Activated naive CD8-positive, alpha-beta T cell treated with anti-CD3 and anti-CD28 coated beads, Interleukin-2, amount 10 ng/mL, durations not matched to agents 7 days and 5 days (primary cell): ENCODE measurements at places on chromosomes 16 and 17. TPM values are rescaled to one million over a fixed set of nuclear protein-coding genes. Genes with fewer than 3 reads are reported as not detected.

DNA sequence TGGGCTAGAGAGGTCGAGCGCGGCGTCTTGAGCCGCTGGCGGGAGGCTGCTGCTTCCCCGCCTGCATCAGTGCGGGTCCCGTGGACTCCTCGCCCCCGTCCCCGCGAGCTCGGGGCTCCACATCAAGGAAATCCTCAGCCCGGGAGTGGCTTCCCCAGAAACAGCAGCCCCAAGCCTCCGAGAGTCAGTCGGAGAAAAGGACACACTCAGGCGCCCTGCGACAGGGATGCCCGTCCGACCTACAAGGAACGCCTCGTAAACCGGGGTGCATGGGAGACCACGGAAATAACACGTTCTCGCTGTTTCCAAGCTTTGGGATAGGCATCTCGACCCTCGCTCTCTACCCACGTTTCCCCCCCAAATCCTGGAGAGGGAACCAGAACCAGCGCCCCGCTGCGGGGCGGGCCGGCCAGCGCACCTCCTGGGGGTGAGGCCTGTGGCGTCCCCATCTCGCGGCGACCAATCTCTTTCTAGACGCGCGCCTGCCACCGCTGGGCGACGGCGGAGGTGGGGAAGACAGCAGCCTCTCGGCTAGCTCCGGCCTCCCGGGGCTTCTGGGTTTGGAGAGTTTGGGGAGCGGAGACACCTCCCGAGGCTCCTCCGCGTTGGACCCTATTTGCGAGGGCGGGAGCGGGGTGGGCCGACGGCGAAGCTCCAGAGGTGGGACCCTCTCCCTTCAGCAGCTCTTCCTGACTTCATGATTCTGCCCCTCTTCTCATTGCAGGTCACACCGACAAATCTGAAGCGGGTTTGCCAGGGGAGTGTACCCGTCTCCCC lies 759 bp upstream of the TP53I13 start:
- H3K4me1 ChIP-seq = peaks cover 26% of the 10 kb centered on the region
- H3K27me3 ChIP-seq = no peaks in the 10 kb centered on the region
- DNase-seq = peak; percentile 84
- H3K36me3 ChIP-seq = peaks cover 10% of the 10 kb centered on the region
- H3K27ac ChIP-seq = peak overlapping the region; percentile 98

GRCh38 chr17:10316801-10317542 lies 55.8 kb downstream of the MYH13 start:
- H3K27ac ChIP-seq = no peak overlapping the region
- peaks cover 5% of the 10 kb centered on the region for H3K4me1 ChIP-seq
- no peak overlapping the region for H3K4me3 ChIP-seq
- H3K36me3 ChIP-seq = no peaks in the 10 kb centered on the region
- peak; percentile 66 for DNase-seq

GRCh38 chr17:22459331-22459952 lies 767.1 kb downstream of the KCNJ18 start:
- no peak overlapping the region for H3K4me3 ChIP-seq
- H3K4me1 ChIP-seq = no peaks in the 10 kb centered on the region
- DNase-seq = no peak
- no peaks in the 10 kb centered on the region for H3K36me3 ChIP-seq
- no peaks in the 10 kb centered on the region for H3K27me3 ChIP-seq

- H3K36me3 ChIP-seq = no peaks in the 10 kb centered on the region
- no peak for DNase-seq
- no peaks in the 10 kb centered on the region for H3K27me3 ChIP-seq
- H3K4me1 ChIP-seq = no peaks in the 10 kb centered on the region
- H3K4me3 ChIP-seq = no peak overlapping the region
- no peak overlapping the region for H3K27ac ChIP-seq
Measured at GRCh38 chr16:64196444-64196843, 925.4 kb downstream of the CDH11 start.

- H3K27ac ChIP-seq = peak overlapping the region; percentile 95
- DNase-seq = peak; percentile 63
- H3K4me3 ChIP-seq = peak overlapping the region; percentile 95
- H3K4me1 ChIP-seq = peaks cover 35% of the 10 kb centered on the region
- peaks cover 8% of the 10 kb centered on the region for H3K36me3 ChIP-seq
- H3K27me3 ChIP-seq = no peaks in the 10 kb centered on the region
Measured at GRCh38 chr17:44197980-44198720, 1.5 kb downstream of the ATXN7L3 start.

DNA sequence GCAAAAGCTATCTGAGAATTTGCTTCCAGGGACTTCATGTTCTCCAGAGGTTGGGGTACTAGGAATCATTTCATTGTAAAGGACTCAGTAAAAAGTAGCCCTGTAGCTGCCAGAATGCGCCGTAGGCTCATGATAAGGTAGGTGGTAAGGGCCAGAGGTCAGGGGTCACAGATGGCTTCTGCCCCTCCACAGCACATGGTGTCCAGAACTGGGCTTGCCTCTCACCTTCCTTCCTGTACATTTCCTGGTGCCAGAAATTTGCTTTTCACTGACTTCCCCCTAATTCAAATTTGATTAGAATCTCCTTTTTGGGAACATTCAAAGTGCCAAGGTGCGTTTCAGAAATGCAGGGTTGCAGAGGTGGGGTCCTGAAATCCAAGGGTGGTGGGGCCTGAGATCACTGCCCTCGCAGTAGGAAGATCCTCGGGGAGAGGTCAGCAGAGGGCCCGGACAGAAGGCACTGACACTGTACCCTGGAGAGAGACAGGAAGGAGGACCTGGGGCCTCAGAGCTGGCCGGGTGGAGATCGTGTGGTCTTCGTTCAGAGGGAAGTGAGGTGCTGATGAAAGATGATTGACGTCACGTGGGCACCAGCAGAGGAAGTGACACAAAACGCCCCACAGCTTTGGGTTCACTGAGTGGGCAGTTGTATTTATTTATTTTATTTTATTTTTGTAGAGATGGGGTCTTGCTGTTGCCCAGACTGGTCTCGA lies 25.5 kb upstream of the METRNL start:
- H3K27me3 ChIP-seq = no peaks in the 10 kb centered on the region
- DNase-seq = peak; percentile 52
- peak overlapping the region; percentile 97 for H3K27ac ChIP-seq
- peak overlapping the region; percentile 79 for H3K4me3 ChIP-seq

- no peak overlapping the region for H3K27ac ChIP-seq
- H3K4me1 ChIP-seq = no peaks in the 10 kb centered on the region
- H3K27me3 ChIP-seq = peaks cover 4% of the 10 kb centered on the region
- DNase-seq = no peak
Measured at GRCh38 chr17:40500709-40501108, 714 bp downstream of the TNS4 start.

DNA sequence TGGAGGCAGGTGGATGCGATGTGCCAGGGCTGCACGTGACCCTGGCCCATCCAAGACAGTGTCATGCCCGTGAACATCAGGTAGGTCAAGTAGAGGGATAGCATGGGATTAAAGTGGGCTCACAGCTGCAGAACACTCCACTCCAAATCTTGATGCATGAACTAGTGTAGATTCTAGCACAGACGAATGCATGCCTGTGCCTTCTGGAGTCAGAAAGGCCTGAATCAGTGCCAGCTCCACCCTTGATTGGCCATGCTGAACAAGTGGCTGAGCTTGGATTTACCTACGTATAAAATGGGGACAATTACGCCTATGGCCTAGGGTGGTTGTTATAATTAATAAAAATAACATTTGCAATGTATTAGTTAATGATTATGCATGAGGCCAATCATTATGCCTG lies 10.6 kb downstream of the IRX3 start:
- H3K4me3 ChIP-seq = no peak overlapping the region
- DNase-seq = no peak
- H3K27ac ChIP-seq = no peak overlapping the region
- peaks cover 16% of the 10 kb centered on the region for H3K27me3 ChIP-seq
- H3K4me1 ChIP-seq = no peaks in the 10 kb centered on the region

DNA sequence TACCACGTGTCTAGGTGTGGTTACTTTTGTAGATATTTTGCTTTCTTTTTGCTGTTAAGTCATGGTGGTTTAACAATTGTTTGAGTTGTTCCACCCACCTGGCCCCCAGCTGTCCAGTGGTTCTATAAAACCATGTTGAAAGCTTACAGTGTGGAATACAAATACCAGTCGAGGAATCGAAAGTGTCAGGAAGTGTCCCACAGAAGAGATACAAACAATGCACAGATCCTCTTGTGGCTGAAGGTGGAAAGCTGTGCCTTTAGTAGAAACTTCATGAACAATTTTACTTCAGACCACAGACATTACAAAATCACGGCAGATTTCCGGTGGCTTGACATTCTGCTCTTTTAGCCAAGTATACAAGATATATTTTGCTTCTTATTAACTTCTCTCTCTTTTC lies 782.4 kb upstream of the SOX9 start:
- H3K27me3 ChIP-seq = no peaks in the 10 kb centered on the region
- no peak for DNase-seq
- no peaks in the 10 kb centered on the region for H3K36me3 ChIP-seq
- no peaks in the 10 kb centered on the region for H3K4me1 ChIP-seq
- H3K27ac ChIP-seq = no peak overlapping the region
- H3K4me3 ChIP-seq = no peak overlapping the region

DNA sequence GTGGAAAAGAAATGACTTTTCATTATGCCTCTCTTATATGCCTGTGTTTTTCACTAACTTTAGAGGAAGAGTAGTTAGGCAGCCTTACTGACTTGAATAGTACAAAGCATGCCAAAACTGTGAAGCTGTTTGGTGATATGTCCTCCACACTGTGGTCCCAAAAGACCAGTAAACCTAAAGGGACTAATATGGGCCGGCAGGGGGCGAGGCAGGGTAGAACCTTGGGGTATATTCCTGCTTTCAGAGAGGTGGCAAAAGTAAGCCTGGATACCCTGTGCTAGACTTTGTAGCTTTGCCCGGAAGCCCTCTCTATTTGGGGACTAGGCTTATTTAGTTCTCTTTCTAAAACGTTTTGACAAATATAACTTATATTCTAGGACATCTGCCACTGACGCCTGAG lies 36.5 kb upstream of the VWA3A start:
- H3K27ac ChIP-seq = no peak overlapping the region
- no peaks in the 10 kb centered on the region for H3K27me3 ChIP-seq
- H3K36me3 ChIP-seq = peaks cover 17% of the 10 kb centered on the region

- no peak overlapping the region for H3K4me3 ChIP-seq
- H3K27me3 ChIP-seq = no peaks in the 10 kb centered on the region
- no peaks in the 10 kb centered on the region for H3K36me3 ChIP-seq
- no peak for DNase-seq
- no peak overlapping the region for H3K27ac ChIP-seq
Measured at GRCh38 chr17:72249441-72249840, 128.6 kb downstream of the SOX9 start.

- no peak for DNase-seq
- no peaks in the 10 kb centered on the region for H3K27me3 ChIP-seq
- H3K36me3 ChIP-seq = peaks cover 18% of the 10 kb centered on the region
Measured at GRCh38 chr17:80799538-80800480, 191.8 kb upstream of the CHMP6 start.

GRCh38 chr17:73342541-73343167 lies 30.9 kb upstream of the CDC42EP4 start:
- no peaks in the 10 kb centered on the region for H3K36me3 ChIP-seq
- no peaks in the 10 kb centered on the region for H3K4me1 ChIP-seq
- no peak for DNase-seq
- H3K27ac ChIP-seq = no peak overlapping the region
- no peak overlapping the region for H3K4me3 ChIP-seq

GRCh38 chr17:81143200-81143527 lies 22.1 kb upstream of the PVALEF start:
- H3K4me1 ChIP-seq = no peaks in the 10 kb centered on the region
- H3K4me3 ChIP-seq = no peak overlapping the region
- DNase-seq = no peak
- no peak overlapping the region for H3K27ac ChIP-seq
- H3K36me3 ChIP-seq = no peaks in the 10 kb centered on the region
- H3K27me3 ChIP-seq = peaks cover 7% of the 10 kb centered on the region

- H3K27me3 ChIP-seq = peaks cover 25% of the 10 kb centered on the region
- no peaks in the 10 kb centered on the region for H3K36me3 ChIP-seq
- H3K4me3 ChIP-seq = no peak overlapping the region
- H3K4me1 ChIP-seq = no peaks in the 10 kb centered on the region
Measured at GRCh38 chr17:21376759-21377690, 868 bp downstream of the KCNJ12 start.

DNA sequence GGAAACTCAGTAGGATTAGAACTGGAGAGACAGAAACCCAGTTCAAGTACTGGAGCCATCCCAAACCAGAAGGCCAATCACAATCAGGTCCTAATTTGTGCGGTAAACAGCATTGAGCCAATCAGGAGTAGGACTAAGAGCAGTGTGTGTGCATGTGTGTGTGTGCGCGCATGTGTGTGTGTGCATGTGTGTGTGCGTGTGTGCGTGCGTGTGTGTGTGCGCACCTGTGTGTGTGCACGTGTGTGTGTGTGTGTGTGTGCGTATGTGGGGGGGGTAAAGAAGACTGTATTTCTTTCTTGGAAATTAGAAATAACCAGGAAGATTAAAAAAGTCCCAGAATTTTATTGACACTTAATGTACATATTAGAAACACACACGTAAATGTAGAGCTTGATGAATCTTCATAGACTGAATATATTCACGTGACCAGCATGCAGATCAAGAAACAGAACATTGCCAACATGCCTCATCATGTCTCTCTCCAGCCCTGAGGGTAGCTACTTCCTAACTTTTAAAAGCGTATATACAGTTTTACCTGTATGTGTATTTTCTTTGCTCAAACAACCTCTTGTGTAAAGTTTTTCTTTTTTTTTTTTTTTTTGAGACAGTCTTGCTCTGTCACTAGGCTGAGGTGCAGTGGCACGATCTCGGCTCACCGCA lies 919 bp upstream of the DHRS7C start:
- no peak overlapping the region for H3K4me3 ChIP-seq
- no peaks in the 10 kb centered on the region for H3K27me3 ChIP-seq
- no peak overlapping the region for H3K27ac ChIP-seq
- H3K36me3 ChIP-seq = no peaks in the 10 kb centered on the region
- no peaks in the 10 kb centered on the region for H3K4me1 ChIP-seq
- DNase-seq = no peak

GRCh38 chr17:10879190-10879836 lies 41.4 kb upstream of the PIRT start:
- no peaks in the 10 kb centered on the region for H3K36me3 ChIP-seq
- no peak overlapping the region for H3K4me3 ChIP-seq
- no peaks in the 10 kb centered on the region for H3K27me3 ChIP-seq
- DNase-seq = no peak

- DNase-seq = no peak
- H3K36me3 ChIP-seq = peaks cover 26% of the 10 kb centered on the region
- peak overlapping the region; percentile 23 for H3K4me3 ChIP-seq
- H3K4me1 ChIP-seq = peaks cover 54% of the 10 kb centered on the region
Measured at GRCh38 chr17:67431249-67432015, 54.4 kb downstream of the PITPNC1 start.

GRCh38 chr16:56013962-56014552 lies 138.9 kb upstream of the CES5A start:
- H3K27me3 ChIP-seq = peaks cover 7% of the 10 kb centered on the region
- H3K27ac ChIP-seq = no peak overlapping the region
- H3K36me3 ChIP-seq = no peaks in the 10 kb centered on the region
- peak; percentile 70 for DNase-seq
- no peaks in the 10 kb centered on the region for H3K4me1 ChIP-seq

- H3K27me3 ChIP-seq = peaks cover 2% of the 10 kb centered on the region
- peaks cover 5% of the 10 kb centered on the region for H3K4me1 ChIP-seq
- H3K36me3 ChIP-seq = no peaks in the 10 kb centered on the region
Measured at GRCh38 chr17:81305051-81305630, 10.0 kb upstream of the SLC38A10 start.

Gene KRTAP4-9
- total RNA-seq = not detected

Gene PLCD3
- 4.2 TPM for total RNA-seq

Gene C17orf50
- not detected for total RNA-seq

Gene SNX11
- 36.8 TPM for total RNA-seq

Gene CFAP52
- total RNA-seq = not detected

Gene KRTAP2-1
- total RNA-seq = not detected

Gene KRT16
- total RNA-seq = not detected

Gene TNRC6A
- 53.1 TPM for total RNA-seq

Gene CRHR1
- total RNA-seq = not detected

Gene KRT12
- total RNA-seq = not detected

Gene IL21R
- total RNA-seq = 27.2 TPM

Gene CES3
- total RNA-seq = 4.8 TPM

Gene MOSMO
- 11.6 TPM for total RNA-seq

Gene GNG13
- not detected for total RNA-seq

Gene CD79B
- total RNA-seq = 19.6 TPM

Gene NPTX1
- total RNA-seq = 2.5 TPM
